ENCODE measurements at places on chromosomes 11 and 22.
A peak's percentile ranks its signal among the peaks of the same experiment; 100 is the strongest.

- no peak for DNase-seq
These were observed 123.7 kb downstream of the GRIK4 start for GRCh38 chr11:120635136-120635810.

DNA sequence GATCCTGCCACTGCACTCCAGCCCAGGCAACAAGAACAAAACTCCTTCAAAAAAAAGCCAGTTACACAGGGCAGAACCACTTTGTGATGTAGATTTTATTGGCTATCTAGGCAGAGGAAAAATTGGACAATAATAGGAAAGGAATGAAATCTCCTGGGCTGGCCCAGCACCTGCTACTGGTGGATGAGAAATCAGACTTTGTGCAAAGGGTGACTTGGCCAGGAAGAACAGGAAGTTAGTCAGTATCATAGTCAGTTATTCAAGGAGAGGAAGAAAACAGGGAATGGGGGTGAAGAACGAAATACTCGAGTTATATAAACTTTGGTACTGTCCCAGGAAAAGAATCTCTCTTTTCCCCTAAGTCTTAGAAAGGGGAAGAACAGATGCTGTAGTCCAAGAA lies 11.0 kb upstream of the SPTBN2 start:
- no peak for DNase-seq

DNA sequence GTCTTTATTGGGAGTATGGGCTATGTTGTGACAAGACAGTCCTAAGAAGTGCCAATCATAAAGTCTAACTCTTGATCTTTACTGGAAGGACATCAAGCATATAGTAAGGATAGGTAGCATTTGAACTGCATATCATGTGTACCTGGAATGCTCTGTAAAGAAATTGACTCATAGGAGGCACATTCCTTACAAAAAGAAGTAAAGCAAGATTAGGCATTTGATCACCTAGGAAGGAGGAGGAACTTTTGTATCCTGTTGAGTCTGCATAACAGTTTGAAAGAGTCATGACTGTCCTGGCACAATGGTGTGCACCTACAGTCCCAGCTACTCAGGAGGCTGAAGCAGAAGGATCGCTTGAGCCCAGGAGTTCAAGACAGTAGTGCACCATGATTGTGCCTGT lies 42.2 kb upstream of the DNAJB7 start:
- DNase-seq: no peak

DNA sequence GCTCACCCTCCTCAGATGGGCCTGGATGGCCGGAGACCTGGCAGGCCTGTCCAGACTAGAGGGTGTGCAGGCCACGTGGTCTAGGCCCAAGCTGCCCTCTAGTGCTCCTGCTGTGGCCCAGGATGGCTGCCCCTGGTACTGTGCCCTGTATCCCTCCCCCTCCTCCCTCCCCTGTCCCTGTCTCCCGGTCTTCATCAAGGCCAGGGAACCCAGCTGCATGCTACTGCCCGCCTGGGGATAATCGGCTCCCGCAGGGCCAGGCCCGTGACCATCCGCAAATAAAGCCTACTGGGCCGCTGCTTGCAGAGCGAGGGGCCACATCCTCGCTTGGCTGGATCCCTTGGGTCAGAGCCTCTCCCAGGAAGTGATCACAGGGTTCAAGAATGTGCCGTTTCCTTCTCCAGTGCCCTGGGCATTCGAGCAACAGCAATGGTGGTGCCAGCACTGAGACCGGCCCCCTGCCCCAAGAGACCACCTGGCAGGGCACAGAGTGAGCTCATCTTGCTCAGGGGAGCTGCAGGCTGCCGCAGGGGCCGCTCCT lies 51.1 kb downstream of the WNT7B start:
- DNase-seq: no peak

GRCh38 chr11:128161994-128162393 lies 425.4 kb downstream of the ETS1 start:
- DNase-seq: no peak

DNA sequence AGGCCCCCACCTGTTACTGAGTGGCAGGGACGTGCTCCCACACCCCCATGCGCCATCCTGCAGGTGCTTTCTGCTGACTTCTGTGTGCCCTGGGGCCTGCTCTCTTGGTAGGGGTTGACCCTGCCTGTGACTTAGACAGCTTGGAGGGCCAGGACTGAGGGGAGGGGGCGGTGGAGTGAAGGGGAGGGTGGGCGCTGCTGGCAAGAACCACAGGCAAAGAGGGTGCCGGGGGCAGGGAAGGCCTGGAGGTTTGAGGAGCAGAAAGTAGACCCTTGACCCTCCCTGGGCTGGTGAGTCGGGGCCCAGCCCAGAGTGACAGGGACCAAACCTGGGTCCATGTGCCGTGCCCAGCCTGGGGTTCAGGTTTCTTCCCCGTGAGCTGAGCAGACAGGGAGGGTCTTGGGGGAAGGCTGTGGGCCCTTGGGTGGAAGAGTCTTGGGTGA lies 17.8 kb downstream of the KCNQ1 start:
- DNase-seq: no peak

- DNase-seq: no peak
These were observed 6.1 kb downstream of the HEPHL1 start for GRCh38 chr11:94027210-94027609.

DNA sequence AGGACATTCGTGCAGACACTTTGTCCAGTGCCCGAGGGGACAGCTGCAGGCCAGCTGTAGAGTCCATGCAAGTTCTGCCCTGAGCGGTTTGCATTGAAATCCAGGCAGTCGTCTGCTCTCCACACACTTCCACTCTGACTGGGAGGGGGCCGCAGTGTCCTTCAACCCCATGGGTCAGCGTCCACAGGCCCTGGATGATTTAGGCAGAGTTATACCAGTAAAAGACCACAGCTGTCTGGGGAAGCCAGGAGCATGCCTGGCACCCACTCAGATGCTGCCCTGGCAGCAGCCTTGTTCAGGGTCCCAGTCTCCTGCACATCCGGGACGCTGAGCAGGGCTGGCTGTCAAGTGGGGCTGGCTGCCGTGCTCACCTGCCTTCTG lies 26.5 kb downstream of the KRTAP5-5 start:
- no peak for DNase-seq

- no peak for DNase-seq
These were observed 121.5 kb upstream of the RAG2 start for GRCh38 chr11:36719358-36720107.

- DNase-seq: peak; percentile 68
These were observed 23.9 kb upstream of the LYVE1 start for GRCh38 chr11:10592331-10592730.

DNA sequence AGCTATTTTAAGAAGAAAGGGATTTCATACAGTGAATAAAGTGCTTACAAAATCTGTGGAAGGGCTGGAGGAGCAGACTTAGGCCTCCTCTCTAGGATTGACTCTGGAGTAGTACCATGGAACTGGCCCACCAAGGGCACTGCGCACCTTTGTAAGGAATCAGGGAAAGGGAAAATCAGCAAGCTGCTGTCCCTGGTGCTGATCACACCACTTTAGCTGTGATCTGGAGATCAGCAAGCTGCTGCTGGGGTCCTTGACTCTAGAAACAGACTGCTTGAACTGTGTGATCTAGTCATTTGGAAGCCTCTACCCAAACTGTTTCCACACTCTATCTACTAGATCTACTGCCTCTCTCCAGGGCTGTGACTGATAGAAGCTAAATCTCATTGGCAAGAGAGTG lies 18.4 kb upstream of the TECTA start:
- peak; percentile 26 for DNase-seq
